Stimulated activated CD4-positive, alpha-beta T cell treated with anti-CD3 and anti-CD28 coated beads, Interleukin-1b, Interleukin-23, amount 100 ng/mL, for 24 hours (primary cell): ENCODE measurements at places on chromosomes 12 and 14.

DNA sequence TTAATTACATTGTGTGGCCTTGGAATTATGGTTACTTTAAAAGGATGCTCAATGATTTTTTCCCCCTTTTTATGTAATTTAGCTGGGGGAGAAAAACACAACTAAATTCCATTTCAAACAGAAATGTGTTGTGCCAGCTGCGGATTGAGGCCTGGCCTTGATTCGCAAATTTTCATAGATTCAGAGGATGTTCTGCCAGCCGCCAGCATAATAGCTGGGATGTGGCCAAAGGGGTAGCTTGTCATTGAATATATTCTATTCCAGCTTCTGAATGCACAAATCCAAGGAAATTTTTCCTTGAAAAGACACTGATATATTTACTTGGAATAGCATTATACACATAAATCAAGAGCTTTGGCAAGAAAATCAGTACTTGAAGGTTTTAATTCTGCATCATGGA, 43.7 kb downstream of the TRHDE start:
- DNase-seq: no peak

GRCh38 chr12:127388985-127389384, 878.0 kb upstream of the TMEM132C start:
- no peak for DNase-seq

- DNase-seq: no peak
These were observed 57.2 kb downstream of the ALG10B start for GRCh38 chr12:38373784-38374183.

DNA sequence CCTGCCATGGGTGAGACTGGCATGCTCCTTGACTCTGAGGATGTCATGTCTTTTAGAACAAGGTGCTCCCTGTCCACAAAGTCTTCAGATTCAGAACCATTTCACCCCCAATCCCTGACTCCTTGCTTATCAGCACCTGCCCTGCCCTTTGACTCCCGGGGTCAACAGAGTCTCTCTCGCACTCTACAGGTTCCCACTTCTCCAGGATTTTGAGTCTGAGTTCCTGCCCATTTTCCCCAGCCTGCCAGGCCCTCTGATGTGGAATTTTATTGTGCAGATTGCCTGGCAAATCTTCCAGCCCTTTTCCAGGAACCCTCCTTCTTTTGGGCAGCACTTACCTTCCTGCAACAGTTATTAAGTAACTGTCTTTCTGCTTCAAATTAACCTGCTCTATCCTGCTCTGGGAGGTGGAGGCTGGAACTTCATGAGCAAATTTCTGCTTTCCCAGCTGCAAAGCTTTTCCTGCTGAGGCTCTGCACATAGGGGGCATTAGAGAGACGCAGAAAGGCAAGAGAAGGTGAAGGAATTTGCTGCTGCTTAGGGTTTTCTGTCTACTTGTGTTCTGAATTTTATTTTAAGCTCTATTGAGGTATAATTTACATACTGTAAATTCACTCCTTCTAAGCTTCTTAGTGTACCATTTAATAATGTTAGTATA, 259.1 kb downstream of the PCNX1 start:
- no peak for DNase-seq

DNA sequence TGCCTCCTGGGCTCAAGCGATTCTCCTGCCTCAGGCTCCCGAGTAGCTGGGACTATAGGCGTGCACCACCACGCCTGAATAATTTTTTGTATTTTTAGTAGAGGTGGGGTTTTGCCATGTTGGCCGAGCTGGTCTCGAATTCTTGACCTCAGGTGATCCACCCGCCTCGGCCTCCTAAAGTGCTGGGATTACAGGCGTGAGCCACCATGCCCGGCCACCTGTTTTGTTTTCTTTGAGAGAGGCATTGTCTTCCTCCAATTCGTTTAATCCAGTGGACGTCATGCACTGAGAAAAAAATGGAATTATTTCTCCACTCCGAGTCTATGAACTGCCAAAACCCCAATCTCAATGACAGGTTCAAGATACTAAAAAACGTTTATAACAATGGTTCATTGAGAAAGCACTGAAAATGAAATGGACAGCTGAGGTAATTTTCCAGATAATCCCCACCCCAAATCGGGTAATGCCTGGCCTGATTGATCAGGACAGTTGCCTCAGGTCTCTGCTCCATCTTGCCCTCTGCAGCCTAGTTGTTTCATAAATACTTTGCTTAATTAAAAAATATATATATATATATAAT, 132.7 kb upstream of the PARP11 start:
- no peak for DNase-seq

DNA sequence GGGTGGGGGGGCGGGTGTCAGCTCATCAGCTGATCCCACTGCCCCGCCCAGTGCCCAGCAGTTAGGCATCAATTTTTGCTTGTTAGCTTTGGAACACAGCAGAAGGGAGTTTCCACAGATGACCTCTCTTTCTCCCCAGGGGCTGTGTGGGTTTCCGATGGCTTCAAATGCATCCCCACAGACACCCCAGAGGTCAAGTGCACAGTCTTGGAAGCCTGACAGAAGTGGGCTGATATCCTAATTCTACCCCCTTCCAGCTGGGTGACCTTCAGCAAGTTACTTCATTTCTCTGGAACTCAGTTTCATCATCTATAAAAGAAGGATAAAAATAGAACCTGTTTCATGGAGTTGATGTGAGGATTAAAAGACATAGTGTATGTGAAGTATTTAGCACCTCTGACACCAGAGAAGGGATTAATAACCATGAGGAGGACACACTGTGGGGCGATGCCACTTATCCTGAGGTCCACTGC, 22.0 kb downstream of the TTC9 start:
- DNase-seq: no peak

GRCh38 chr12:122368361-122369073, 54.0 kb downstream of the CLIP1 start:
- DNase-seq: no peak

GRCh38 chr14:105384041-105384557, 14.2 kb upstream of the TEX22 start:
- DNase-seq: no peak

- no peak for DNase-seq
These were observed 95.7 kb upstream of the SOX5 start for GRCh38 chr12:24044941-24045703.

DNA sequence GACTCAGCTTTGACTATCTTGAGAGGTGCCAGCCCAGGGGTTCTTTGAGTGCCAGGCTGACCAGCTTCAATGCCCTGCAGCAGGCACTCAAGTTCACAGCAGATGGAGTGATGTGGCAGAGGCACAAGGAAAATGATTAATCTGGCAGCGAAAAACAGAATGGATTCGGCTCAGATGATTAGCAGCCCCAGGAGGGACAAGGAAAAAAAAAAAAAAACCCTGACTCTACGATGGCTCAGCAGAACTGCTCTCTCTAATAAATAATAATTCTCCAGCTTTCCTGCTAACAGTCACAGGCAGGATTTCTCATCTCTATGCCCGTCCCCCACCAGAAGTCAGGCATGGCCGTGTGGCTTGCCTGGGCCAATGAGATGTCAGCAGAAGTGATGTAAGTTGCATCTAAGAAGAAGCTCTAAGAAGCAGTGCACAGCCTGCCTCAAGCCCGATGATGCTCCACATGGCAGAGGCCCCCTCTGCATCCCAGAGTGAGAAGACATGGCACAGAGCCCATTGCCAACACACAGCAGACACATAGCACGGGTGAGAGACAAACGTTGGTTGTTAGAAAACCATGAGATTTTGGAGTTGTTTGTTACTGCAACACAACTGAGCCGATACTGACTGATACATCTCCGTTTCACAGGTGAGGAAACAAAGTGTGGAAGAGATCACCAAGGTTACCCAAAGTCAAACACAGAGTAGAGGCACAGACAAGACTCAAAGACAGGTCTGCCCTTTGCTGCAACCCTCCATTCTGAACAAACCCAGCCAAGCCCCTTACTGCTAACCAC, 111.0 kb downstream of the SCARB1 start:
- no peak for DNase-seq

GRCh38 chr12:26744697-26745440, 88.1 kb downstream of the ITPR2 start:
- DNase-seq: no peak

GRCh38 chr12:109651596-109651995, 62.0 kb upstream of the FAM222A start:
- DNase-seq: no peak

- DNase-seq: no peak
These were observed 5.1 kb downstream of the LMBR1L start for GRCh38 chr12:49105504-49106084.

DNA sequence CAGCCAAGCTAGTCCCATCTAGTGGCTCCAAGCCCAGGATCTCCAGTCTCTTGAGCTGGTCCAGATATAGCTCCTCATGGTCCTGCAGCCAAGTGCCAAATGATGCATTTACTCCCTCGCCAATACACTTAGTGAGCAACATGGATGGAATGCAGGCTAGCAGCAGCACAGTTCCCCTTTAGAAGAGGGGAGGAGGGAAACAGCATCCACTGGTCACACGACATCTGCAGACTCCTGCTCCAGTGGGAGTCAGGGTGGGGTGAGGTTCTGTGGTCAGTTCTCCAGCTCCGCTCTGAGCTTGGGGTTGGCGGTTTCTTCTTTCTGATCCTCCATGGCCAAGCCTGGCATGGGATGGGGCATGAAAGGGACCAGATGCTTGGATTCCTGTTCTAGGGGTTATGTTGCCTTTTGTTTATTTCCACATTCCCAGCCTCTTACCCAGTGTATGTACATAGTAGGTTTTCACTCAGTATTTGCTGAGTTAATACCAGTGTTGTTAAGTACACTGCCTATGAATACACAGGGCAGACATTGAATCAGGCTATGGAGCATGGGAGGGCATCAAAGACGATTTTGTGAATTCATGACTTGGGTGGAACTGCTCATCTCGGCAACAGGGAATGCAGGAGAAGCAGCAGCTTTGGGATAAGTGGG, 57.3 kb downstream of the GALNT16 start:
- DNase-seq: no peak

GRCh38 chr14:38536376-38537038, 280.6 kb upstream of the CLEC14A start:
- no peak for DNase-seq

DNA sequence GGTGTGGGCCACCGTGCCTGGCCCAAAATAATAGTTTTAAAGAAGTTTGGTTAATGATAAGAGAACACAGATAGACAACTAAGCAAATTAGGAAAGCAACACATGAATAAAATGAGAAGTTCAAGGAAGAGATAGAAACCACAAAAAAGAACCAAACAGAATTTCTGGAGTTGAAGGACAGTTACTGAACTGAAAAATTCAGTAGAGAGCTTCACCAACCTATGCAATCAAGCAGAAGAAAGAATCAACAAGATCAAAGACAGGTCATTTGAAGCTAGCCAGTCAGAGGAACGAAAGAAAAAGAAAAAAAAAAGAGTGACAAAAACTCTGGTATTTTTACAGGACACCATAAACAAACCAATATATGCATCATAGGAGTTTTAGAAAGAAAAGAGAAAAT, 15.4 kb upstream of the KRT83 start:
- no peak for DNase-seq

- no peak for DNase-seq
These were observed 98.9 kb downstream of the BTG1 start for GRCh38 chr12:92046557-92047392.

DNA sequence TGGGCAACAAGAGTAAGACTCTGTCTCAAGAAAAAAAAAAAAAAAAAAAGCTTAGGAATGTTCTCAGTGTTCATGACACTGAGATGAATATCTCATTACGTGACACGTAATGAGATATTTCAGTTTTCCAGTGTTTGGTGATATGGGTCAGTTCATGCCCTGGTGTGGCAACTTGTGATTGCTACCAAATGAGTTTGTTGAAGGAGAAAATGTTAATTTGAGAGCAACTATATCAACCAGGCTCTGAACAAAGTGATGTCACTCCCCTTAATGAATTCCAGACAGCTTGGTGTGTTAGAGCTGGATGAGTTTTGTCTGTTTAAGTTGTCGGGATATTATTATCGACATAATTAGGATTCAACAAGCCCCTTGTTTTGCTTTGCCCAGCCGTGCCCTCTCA, 211.7 kb downstream of the DPF3 start:
- DNase-seq: no peak

DNA sequence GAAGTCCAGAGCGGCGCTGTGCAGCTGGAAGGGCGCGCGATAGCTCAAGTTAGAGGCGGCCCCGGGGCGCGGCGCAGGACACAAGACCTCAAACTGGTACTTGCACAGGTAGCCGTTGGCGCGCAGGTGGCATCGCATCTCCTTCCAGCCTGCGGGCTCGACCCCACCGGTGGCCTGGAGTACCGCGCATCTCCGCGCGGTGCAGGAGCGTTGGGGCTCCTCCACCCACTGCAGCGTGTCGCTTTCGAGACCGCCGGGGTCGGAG, 553 bp downstream of the CLEC14A start:
- no peak for DNase-seq

- no peak for DNase-seq
These were observed 164.9 kb downstream of the DYRK2 start for GRCh38 chr12:67813456-67813904.

DNA sequence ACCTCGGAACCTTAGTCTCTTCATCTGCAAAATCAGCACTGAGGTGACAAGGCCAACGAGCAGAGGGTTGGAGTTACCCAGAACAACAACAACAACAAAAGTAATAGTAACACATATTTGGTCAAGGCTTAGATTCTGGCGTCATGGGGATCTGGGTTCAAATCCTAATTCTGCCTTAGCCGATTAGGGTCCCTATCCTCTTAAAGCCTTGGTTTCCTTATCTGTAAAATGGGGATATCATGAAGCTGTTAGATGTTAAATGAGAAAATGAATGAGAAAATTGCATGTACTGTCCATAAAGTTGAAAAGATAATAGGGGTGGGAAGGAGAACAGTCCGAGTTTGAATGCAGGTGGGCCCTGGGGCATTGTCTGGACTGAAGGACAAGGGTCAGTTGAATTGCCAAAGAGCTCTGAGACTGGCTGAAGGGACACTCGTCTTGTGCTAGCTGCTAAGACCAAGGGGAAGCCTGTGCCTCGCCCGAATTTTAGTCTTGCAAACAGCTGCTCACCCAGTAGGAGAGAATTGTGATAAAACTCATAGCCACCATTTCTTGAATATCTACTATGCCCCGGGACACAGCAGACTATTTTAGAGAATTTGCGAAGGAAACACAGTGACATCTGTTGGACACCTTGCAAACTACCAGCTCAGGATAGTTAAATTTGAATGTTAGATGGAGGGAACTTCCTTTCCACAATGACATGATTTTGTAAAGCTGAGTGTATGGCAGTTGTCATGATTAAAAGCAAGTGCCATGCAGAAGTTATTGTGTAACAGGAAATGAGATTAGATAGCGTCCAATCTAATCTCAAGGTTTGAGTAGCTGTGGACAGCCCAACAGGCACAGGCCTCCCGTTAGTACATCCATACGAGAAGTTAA, 6.8 kb upstream of the HNF1A start:
- no peak for DNase-seq

GRCh38 chr12:76020281-76020680, 11.3 kb downstream of the PHLDA1 start:
- DNase-seq: peak; percentile 67

DNA sequence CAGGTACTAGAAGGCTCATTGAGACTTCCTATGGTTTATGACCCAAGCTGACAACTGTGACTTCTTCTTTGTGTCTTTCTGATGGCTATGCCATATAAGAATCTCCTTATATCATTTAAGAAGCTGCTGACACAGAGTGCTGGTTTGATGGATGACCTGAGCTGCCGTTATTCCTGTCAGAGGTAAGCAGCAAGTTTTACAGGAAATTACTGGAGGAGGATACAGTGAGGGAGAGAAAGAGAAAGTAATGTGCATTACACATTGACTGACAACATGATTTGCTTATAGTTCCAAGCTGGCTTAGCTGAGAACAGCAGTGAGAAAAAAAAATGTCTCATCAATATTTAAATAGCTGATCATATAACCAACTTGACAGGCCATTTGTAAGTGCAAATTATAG, 981.4 kb downstream of the FSCB start:
- DNase-seq: no peak
